ENCODE measurements at places on chromosomes 5 and 9. TPM values are rescaled to one million over a fixed set of nuclear protein-coding genes. Genes with fewer than 3 reads are reported as not detected.
A peak's percentile ranks its signal among the peaks of the same experiment; 100 is the strongest.

Gene BTNL8
- polyA plus RNA-seq: not detected

Gene SLC27A6
- 0.10 TPM for polyA plus RNA-seq

Gene SLC6A18
- polyA plus RNA-seq: not detected

Gene CDC42SE2
- 15.1 TPM for polyA plus RNA-seq

Gene RNF183
- polyA plus RNA-seq: not detected

Gene LCN6
- not detected for polyA plus RNA-seq

Gene IFNK
- not detected for polyA plus RNA-seq

Gene PCDHA1
- 0.04 TPM for polyA plus RNA-seq

Gene ZNF367
- polyA plus RNA-seq: 0.97 TPM

Gene CDH10
- 0.02 TPM for polyA plus RNA-seq

DNA sequence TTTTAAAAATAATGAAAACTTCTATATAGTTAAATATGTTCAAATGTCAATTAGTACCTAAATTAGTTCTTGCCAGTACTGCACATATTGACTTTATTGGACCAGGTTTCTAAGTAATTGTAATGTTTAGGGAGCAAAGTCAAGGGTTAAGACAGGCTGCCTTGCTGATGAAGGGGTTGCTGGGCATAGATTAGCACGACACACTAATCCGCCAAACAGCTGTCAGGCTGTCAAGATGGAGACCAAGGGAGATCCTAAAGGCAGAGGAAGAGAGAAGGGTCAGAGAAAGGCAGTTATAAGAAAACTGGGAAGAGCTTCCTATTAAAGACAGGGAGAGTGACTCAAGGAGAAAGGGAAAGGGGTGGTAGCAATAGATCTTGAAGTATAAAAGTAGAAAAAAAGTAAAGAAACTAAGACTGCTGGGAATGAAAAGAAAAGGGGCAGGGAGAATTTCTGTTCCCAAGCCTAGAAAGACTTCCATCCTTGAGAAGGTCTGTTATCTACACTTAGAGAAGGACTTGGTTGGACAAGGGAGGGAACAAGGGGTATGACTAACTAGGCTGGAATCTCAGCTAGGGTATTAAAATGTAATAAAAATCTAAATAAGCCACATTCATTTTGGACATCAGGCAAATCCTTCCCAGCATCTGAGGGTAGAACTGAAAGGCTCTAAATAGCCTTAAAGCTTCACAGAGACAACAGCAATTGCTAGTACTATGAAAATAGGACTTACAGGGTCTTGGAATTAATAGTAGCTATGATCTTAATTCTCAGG, 188.7 kb downstream of the FBXL17 start:
- DNase-seq: peak; percentile 82

DNA sequence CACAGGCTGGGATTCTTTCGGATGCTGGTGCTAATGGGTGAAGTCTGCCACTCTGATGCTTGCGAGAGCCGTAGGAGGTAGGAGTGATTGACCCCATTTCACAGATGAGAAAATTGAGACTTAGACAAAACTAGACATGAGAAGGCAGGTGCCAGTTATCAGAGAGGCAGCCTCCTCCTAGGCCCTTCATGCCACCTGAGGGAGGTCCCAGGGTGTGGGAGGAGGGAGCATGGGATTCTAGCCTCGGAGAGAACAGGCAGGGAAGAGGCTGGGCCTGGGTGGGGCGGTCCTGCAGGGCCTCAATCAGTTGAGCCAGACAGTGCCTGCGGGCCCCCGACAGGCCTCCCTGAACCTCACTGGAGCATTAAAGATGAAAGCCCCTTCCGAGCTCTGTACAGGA, 112.4 kb downstream of the COL23A1 start:
- no peak for DNase-seq

DNA sequence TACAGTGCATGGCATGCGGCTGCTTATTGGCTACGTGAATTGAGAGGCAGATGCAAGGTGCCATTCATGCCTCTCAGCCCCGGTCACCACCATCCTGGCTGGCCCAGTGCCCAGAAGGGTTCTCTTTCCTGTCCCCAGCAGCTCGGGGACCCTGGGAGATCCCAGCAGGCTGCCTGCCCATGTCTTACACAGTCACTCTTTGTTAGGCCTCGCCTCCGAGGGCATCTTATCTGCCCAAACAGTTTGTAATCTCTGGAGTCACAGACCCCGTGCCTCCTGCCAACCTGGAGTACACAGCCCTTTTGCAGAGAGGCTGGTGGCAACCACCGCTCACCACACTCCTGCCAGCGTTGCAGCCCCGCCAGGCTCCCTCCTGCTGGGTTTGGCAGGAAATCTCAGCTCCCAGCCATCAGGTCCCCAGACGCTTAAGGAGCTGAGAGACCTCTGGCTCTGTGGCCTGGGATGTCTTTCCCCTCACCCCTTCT, 7.0 kb upstream of the AK1 start:
- no peak for DNase-seq

DNA sequence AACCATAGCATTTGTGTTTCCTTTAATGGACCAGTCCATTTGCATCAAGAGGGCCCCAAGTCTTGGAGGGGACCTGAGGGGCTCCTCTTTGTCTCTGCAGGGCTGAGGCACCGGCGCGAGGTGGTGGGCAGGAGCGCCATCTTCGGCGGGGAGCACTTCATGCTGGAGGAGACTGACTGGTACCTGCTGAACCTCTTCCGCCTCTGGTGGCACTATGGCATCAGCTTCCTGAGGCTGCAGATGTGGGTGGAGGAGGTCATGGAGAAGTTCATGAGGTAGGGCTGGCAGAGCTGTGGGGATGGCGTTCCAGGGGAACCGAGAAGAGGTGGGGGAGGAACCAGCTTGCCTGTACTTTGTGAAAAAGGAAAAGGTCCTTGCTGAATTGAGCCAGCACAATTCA, 6.1 kb downstream of the PCYOX1L start:
- no peak for DNase-seq

- DNase-seq: no peak
Observed at GRCh38 chr5:65916636-65917035, 9.7 kb upstream of the ERBIN start.

GRCh38 chr5:135921388-135921787, 25.7 kb upstream of the IL9 start:
- DNase-seq: no peak

DNA sequence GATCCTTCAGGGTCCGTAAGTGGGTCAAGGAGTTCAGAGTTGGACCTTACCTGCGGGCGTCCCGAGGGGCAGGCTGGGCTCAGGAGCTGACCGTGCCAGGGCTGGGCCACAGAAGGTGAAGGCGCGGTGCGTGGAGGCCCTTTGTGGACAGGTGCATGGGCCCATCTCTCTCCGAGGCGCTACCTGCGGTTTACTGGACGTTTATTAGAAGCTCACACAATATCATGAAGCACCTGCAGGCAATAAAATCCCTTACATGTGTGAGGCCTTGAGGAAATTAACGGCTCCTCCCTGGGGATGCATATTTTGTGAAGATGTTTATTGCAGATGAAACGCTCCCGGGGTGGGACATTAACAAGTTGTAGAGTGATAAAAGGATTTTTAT, 79.8 kb upstream of the LMX1B start:
- no peak for DNase-seq

DNA sequence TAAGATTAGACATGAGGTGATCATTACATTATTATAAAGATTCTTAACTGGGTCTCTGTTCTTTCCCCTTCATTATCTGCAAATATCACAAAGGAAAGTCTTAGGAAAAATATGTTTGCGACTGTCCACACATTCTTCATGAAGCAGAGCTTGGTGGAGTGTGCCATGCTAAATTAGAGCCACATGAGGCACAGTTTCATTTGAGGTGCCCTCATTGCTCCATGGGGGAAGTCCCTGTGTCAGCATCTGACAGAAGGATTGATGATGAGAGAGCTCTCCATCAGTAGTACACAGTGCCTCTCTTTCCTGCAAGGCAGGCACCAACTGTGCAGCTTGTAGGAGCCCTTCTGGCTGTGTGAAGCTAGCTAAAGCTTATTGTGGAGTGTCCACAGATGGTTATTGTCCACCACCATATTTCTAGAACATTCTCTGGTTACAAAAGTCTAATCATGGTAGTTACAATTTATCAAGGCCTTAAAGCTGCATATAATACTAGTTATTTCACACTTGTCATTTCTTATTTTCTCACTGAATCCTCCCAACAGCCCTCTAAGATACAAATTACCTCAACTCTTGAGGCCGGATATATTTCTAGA, 63.9 kb downstream of the C9orf152 start:
- no peak for DNase-seq

- DNase-seq: no peak
Observed at GRCh38 chr9:81717061-81717746, 27.9 kb upstream of the TLE1 start.

DNA sequence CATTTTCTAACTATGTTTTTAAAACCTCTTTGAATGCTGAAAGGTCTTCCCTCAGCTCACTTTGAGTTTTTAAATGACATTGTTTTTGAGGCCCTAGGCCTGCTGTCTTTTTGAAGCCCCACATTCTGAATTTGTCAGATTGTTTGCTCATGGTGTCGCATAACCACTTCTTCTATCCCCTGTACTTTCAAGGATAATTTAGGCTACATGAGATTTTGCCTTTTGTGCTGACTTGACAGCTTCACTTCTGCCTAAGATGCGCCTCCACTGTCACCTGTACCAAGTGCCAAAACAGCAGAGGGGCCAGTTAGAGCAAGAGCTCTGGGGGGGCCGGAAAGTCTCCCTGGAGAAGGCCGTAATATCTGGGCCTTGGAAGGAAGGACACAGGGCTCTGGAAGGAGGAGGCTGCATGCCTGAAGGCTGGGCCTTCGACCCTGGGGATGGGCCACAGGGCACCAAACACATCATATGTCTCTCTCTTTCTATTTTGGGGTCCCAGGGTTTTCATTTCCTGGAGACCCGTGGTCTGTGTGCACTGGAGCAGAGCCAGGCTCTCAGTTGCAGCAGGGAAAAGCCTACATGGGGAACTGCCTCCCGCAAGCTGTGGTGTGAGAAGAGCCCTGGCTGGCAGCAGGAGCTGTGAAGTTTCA, 49.1 kb downstream of the NDST1 start:
- no peak for DNase-seq

DNA sequence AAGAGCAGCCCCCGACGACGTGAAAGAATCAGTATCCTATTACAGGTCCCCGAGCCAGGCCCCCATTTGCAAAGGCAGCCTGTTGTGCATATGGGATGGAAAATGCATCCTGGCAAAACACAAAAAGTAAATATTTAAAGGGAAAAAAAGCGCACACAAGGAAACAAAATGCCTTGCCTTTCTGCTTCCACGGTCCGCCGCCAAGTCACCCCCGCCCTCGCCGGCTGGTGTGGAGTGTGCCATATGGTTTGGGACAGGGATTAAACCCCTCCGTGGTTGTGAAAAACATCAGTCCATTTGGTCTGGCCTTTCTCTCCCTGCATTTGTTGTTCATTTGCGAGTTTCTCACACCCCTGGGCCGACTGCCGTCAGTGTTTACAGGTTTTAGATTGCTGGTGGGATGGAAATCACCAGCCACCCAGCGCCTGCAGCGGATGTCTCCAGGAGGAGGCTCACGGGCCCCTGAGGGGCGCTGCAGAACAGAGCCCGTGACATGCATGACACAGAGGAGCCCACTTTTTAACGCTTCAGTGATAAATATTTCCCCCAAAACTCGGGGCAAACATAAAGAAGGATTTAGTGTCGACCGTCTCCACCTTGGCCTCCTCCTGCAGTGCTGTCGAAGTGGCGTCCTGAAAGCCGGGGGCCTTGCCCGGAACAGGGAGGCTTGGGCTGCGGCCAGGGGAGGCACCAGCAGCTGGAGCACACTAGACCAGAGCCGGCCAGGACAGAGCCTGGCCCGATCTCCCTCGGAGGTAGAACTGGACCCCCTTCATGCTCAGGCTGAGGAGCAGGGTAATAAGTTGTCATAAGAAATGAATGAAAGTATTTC, 161.5 kb downstream of the HSD17B3 start:
- DNase-seq: no peak

- DNase-seq: no peak
Observed at GRCh38 chr9:137021979-137022661, 5.9 kb downstream of the ABCA2 start.

GRCh38 chr9:114419796-114420195, 32.0 kb upstream of the AKNA start:
- no peak for DNase-seq

DNA sequence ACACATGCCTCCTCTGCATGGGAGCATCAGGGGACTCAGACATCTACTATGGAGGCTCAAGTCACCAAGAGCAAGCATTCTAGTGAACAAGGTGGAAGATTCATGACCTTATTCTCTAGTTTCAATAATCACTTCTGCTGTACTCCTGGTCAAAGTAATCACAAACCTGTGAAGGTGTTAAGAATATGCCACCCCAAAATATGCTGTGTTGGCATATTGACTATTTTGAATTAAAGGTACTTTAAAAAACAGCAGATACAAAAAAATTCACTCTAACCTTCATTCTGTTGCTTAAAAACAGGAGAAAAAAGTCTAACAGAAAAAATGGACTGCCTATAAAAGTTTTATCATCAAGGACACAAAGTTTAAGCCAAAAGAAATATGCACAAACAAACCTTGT, 607.8 kb upstream of the TYRP1 start:
- no peak for DNase-seq

DNA sequence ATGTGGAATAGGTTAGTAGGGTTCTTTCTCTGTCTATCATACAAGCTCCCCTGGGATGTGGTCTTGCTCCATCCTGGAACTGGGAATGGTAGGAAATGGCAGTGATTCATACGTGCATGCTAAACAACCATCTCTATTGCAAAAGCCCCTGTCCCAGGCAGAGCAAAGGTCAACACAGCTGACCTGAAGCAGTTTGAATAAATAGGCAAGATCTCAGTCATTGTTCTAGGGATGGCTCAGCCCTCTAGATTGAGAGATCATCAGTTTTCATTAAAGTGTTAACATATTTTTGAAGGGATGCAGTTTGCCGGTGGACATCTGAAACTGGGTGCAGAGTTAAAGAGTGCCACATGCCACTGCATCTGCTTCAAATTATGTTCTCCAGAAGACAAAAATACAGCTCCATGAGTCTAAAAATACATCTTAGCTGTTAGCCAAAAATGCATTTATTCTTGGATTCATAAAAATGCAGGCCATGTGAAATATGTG, 224.1 kb downstream of the ESM1 start:
- peak; percentile 93 for DNase-seq

GRCh38 chr5:154646745-154647113, 108.4 kb upstream of the LARP1 start:
- no peak for DNase-seq

DNA sequence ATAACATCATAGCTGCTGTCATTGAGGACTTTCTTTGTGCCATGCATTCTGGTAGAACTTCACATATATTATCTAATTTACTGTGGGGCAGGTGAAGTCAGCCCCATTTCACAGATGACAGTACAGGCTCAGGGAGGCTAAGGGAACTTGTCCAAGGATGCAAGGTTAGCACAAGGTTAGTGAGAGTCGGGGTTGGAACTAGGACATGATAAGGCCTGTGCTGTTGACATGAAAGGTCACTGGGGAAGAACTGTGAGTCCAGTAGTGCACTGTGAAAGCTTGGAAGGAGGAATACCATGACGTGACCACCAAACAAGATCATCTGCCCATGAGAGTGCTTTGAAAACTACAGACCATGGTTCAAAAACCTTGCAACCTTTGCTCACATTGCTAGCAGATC, 26.7 kb downstream of the FRMPD1 start:
- no peak for DNase-seq

DNA sequence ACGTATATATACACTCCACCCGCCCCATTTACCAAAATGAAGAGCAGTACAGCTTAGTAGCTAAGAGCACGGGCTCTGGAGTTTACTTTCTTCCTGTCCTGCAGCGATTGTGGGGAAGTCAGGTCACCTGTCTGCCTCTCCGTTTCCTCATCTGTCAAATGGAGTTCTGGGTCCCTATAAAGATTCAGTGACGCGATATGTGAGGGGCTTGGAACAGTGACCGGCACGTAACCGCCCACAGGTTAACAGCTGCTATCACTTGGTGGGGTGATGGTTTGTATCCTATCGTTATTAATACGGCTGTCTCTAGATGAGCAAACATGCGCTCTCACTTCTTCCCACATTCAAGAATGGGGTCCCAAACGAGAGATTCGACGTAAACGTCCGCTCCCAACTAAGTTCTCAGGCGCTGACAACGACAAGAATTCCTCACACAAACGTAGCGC, 426 bp downstream of the FAM114A2 start:
- DNase-seq: no peak

All from BJ (cell line).